ENCODE measurements at places on chromosomes 2 and 18.
A peak's percentile ranks its signal among the peaks of the same experiment; 100 is the strongest.

DNA sequence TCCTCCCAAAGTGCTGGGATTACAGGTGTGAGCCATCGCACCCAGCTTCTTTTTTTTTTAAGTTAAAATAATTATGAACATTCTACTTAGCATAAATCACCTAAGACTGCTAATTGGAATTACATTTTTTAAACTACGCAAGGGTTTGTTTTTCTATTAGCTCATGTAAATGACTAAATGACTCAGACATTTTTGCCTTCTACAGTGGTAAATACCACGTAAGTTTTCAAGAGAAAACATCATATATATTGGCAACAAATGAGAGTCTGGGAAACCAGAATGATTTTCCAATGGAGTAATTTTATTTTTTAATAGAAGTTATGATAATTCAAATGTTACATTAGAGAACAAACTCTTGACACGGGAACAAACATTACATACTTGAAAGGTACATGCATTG is 259.0 kb downstream of the ZNF385B start:
- DNase-seq: no peak

DNA sequence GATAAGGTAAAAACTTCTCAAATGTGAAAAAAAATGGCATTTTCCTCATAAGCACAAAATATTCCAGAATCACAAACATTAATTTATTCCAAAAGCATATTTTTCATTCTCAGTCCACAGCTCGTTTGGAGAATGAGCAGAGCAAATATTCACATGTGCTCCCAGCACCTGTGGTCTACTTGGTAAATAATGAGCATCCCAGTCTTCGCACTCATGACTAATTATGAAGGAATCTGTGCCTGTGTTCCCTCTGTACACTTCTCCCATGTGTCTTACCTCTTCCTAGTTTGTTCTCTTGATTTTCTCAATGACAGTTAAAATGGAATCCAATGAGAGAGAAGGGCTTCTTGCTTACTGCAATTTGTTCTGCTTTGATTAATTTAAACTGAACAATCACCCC is 671.0 kb upstream of the SOX11 start:
- no peak for DNase-seq

GRCh38 chr18:76273956-76274355 is 221.1 kb downstream of the ZNF516 start:
- DNase-seq: no peak

GRCh38 chr2:88227446-88227845 is 57.3 kb downstream of the THNSL2 start:
- DNase-seq: no peak

DNA sequence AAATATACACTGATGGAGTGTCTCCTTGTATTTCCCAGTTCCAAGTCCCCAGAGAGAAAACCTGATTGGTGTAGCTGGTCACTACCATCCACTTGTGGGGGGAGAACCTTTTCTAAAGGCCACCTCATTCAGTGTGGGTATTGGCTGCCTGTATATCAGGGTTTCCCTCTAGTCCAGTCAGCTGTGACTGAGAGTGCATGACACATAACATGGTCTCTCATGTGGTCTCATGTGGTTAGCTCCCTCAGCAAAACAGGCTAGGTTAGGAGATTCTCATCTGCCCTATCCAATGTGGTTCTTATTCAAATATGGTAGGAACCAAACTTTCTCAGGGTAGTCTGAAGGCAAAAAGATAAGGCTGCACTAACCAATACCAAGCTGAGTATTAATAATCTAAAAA is 4.1 kb upstream of the GORASP2 start:
- DNase-seq: peak; percentile 33

DNA sequence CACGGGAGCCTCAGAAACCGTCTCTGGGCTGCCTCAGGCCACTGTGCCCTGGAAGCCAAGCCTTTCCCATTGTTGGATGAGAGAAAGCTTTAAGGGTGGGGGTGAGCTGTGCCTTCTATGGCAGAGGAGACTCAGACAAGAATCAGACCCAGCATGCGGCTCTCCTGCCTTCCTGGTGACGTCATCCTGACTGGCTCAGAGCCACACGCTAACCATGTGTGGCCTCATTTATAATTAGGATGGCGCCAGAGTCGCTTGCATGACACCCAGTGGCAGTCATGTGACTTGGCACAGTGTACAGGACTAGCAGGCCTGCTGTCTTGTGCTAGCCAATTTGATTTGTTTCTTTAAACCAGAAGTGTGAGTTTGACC is 99.1 kb downstream of the SH3BP4 start:
- DNase-seq: no peak

GRCh38 chr2:48753228-48753627 is 2.3 kb downstream of the LHCGR start:
- no peak for DNase-seq

DNA sequence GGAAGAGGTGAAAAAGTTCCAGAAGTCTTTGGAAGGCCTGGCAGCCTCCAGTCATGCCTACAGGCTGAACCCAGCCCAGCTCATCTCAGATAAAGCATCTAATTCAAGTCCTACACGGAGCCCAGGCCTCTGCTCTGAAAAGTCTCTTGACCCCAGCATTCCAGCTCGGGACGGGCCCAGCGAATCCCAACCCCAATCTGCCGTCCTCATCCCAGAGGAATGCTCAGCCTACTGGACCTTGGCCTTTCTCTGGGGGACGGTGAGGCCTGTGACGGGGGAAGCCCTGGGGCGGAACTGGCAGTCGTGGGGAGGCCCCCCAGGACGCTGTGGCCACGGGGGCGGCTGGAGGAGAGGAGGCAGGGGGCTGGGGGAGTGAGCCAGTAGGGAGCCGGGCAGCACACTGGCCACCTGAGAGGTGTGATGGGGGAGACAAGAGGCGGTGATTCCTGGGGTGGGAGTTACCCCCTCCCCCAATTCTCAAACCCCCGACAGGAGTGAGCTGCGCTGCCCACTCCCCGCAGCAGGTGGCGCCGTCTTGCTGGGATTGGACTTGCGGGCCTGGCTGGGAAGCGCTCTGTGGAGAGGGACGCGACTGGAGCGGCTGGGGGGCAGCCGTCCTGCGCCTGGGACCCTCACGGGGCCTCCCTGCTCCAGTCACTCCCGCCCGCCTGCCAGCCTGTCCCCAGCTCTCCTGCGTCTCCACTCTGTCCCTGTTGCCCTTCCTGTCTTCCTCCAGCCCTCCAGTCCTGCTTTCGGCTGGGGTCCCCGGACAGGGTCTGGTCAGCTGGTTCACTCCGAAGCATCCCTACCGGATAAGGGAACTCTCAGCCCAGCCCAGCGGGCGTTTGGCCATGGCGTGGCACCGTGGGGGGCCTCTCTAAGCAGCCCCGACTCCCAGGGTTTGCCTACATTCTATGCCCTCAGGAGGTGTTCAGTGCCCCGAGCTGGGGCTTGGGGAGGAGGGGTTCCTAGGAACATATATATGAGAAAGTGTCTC is 182.6 kb upstream of the HAAO start:
- DNase-seq: peak; percentile 12

DNA sequence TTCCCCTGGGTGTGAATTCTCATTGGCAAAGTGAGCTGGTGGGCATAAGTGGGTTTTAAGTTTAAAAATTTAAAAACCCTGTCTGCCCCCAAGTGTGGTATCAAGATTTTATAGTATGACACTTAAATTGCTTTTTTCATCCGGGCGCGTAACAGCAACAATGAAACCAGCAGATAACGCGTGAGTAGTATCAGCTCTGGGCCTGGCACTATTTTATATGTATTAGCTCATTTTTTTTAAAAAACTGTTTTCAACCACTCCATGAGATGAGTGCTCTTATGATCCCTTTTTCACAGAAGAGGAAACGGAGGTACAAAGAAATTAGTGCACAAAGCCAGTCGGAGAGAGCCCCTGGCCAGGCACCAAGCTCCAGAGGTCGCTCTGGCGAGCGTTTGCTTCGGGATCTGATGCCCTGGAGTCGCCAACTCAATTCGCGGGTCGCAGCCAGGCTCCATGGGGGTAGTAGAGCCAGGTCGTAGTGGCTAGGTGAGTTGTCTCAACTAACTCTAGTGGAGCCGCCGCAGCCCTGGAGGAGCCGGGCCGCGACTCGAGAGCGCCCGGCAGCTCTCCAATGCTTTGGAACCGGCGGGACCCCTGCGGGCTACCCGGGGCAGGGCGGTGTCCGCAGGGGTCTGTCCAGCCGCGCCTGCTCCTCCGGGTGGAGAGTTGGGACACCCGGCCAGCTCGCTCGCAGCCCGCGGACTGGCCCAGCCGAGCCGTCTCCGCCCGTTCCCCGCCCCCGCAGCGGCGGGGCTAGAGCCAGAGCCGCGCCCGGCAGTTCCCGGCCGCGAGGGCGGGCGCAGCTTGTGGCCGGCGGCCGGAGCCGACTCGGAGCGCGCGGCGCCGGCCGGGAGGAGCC is at the start of gene IL1R1:
IL1R1 (plus strand) TSS at position 777 of the 859 bp plus-strand sequence. CDS start 14,979 bp downstream, outside the sequence.
- DNase-seq: no peak

GRCh38 chr2:60092781-60093180 is 460.7 kb downstream of the BCL11A start:
- no peak for DNase-seq

GRCh38 chr2:232959139-232959538 is 53.9 kb downstream of the NGEF start:
- DNase-seq: no peak

DNA sequence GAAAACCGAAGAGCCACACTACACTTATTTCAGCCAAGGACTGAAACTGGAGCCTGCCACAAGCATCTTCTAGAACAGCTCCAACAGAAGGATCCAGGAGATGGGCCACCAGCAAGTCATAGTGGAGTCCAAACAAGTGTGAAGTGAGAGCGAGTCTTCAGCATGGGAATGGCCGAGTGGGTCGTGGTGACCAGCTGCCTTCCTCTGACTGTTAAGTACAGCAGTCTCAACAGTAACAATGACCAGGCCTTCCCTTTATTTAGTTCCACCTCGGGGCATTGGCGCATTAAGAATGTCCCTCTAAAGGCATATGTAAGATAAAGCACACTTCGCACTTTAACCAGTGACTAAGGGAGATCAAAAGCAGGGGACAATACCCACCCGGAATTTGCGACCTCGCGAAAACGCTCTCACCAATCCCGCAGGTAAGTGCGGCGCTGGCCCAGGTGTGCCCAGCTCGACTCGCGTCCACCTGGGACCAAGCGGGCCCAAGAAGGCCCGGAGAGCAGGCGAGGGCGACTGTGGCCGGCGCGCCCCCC is 1.1 kb downstream of the L3MBTL4 start:
- no peak for DNase-seq

GRCh38 chr2:25374411-25374810 is 32.7 kb upstream of the DNMT3A start:
- DNase-seq: no peak

DNA sequence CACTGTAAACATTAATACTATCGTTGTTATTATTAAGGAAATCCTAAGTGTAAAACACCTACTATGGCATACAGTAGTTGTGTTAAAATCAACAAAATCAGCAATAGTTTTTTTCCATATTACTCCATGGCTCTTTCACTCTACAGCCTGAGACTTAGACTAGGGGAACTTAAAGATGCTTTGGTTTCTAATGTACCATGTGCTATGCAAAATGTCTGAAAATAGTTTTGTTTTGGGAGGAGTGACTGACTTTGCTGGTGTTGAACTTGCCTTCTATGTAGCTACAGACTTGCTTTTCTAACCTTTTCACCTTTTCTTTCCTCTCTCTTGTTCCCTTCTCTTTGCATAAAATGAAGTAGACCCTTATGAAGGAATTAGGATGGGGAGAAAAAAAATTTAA is 159.0 kb upstream of the CCDC195 start:
- DNase-seq: no peak

- no peak for DNase-seq
These were observed 296.0 kb downstream of the LRRTM1 start for GRCh38 chr2:80008596-80008995.

DNA sequence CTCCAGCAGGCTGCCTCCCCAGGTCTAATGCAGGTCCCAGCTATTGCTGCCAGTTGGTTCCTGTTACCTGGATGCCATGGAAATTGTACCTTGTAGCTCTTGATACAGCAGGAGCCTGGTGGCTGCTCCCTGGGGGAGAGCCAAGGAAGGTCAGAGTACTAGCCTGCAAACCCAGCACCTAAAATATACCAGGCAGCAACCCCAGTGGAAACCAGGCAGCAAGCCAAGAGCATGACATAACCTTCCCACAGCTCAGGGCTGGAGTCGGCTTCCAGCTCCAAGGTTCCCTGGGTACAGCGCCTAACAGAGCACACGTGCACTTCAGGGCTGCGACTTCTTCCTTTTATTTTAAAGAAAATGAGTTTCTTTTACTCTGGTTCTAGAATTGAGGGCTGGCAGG is 30.3 kb downstream of the TNP1 start:
- DNase-seq: no peak

DNA sequence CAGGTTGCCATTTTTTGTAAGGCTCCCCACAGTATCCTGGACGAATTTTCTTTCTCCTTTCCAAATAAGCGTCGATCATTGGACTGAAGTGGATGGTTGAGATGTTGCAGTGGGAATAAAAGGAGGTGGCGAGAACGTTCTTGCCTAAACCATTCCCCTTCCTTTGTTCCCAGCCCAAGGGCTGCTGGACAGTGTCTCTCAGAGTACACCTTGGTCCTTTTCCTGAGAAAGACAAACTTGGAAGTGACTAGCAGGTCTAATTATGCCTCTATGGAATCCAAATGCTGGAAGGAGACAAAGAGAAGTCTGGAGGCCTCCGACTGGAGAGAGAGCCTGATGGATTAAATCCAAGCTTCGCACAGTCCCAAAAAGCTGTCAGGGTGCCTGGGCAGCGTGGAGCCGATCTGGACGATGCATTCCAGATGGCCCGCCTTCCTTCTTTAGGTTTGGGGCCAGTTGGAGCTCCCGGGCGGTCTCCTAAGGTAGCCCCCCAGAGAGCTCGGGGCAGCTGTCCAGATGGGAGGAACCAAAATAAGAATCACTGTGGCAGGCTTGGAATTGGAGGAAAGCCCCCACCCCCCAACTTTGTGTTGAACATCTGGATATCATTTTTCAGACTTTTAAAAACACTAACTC is 186.8 kb downstream of the TMEM247 start:
- DNase-seq: no peak

- no peak for DNase-seq
These were observed 156.2 kb downstream of the DDX1 start for GRCh38 chr2:15747603-15748471.

DNA sequence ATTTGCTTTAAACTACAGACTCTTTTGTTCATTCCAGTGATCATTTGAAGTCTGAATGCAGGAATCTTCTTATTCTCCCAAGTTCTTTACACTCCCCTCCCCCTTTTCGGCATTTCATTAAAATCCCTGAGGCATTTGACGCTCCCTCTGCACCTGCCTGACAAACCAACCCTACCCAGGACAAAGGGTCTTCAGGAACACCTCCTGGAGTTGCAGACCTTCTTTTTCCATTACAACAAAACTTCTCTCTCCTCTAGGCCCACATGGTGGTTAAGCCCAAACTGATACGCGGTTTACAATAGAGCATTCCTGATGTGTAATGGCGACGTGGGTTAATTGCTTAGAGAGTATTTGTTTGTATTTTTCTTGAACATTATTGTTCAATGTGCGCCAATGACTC is 367.4 kb downstream of the FBXO15 start:
- DNase-seq: no peak

DNA sequence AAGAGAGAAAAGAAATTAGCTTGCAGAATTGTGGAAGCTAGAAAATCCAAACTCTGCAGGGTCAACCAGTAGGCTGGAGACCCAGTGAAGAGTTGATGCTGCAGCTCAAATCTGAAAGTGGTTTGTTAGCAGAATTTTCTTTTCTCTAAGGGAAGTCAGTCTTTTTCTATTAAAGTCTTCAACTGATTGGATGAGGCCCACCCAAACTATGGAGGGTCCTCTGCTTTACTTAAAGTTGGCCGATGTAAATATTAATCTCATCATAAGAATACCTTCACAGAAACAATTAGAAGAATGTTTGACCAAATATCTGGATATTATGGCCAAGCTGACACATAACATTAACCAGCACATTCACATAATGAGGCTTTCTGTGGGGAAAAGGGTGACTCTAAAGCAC is 73.7 kb downstream of the FTCDNL1 start:
- no peak for DNase-seq

Data from T-helper 2 cell (primary cell).